ENCODE measurements at places on chromosomes 4 and X.

DNA sequence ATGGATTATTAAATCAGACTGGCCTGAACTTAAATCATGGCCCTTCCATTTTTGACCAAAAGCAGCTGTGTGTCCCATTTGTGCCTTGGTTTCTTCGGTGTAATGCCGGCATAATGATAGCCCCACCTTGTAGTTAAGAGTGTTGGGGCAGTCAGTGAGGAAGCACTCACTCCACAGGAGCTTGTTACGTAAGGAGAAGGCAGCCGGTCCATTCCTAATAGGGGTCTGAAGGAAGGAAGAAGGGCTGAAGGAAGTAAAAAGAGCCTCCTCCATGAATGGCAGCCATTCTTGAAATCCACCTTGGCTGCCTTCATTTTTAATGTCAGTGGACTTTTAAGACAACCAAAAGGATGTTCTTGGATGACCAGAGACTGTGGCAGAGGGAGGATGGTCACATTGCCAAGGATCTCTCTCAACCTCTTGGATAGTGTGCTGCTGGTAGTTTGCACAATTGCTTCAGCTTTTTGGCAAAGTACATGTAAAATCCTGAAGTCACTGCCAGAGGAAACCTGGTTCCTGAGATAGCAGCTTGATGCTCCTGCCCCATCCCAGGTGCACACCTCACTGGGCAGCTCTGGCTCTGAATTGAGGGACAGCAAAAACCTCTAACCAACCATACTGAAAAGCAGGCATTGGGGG is 113.5 kb downstream of the PTTG2 start:
- no peak for DNase-seq

GRCh38 chr4:111652236-111652635 is 493.0 kb upstream of the FAM241A start:
- DNase-seq, result no peak

DNA sequence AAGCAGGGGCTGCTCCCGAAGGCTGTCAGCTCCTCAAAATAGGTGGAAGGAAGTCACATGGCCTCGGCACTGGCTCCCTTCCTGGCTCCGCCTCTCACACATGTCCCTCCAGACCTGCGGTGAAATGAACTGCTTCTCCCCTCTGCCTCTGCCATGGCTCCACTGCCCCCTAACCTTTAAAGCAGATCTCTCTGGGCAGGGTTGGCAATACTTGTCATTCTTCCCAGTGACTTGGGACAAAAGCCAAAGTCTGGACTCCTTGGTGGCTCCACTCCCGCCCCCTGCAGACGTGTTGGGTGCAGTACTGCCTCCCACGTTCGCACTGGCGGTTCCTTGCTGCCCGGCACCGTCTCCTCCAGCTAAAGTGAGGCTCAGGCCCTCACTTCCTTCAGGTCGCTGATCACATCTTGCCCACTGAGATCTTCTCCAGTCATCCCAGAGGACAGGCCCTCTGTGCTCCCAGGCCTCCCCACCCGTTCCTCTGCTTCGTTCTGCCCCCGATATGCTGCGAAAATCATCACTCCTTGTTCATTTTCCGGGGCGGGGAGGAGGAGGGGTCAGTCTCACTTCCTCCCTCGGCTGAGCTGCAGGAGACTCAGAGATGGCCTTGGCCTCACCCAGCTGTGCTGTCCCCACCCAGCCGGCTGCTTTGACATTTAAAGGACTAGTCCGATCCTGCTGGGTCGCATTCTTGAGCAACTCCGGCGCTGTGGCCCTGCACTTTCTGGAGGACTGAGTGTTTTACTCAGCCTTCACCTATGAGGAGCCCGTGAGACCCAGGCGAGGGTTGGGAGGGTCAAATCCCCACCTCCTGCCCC is 97.4 kb downstream of the PHKA2 start:
- no peak for DNase-seq

DNA sequence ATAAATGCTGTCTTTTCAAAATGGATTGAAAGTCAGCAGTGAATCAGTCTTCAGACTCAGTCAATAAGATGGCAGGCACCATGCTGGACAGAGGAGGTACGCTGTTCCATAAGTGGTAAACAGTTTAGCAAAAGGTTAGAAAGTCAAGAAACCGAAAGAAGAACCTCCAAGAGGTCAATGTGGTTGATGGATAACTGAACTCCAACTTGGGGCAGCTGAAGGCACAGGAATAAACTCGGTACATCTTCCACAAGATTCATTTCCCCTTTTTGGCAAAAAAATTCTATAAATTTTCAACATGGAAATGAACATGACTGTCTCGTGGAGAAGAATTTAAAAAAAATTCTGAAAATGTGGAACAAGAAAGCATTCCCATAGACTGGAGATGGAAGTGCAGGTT is 18.4 kb upstream of the SEL1L3 start:
- DNase-seq, result no peak

GRCh38 chr4:47830265-47831025 is 7.4 kb downstream of the CORIN start:
- DNase-seq, result no peak

- no peak for DNase-seq
Measured at GRCh38 chr4:88381123-88381522, 2.5 kb downstream of the HERC6 start.

DNA sequence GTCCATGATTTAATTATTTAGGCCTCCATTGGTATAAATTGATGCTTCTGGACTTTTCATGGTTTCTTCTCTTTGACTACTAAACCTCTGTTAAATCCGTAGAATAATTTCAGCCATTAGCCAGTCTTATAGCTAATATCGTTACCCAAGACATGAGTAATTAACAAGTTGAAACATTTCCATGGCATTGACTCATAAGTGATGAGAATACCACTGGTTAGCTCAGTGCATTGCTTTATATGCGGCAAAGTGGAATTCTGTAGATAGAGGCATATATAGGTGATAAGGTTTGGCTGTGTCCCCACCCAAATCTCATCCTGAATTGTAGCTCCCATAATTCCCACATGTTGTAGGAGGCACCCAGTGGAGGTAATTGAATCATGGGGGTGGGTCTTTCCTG is 80.6 kb downstream of the VCX2 start:
- DNase-seq, result no peak

DNA sequence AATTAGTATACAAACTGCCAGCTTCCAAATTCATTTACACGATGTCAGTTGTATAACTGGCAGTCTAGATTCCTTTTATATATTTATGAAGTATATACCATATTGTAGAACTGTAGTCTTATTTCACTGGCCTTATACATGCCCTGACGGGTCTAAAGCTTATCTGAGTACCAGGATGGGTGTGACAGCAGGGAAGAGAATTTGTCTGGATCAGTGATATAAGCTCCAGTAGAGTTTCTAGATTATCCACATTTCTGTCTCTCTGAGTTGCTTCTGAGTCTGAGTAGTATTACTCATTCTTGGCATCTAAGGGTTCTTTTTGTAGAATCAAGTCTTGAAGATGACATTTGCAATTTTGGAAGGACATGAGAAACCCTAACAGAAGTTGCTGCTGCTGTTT is 101.3 kb downstream of the RPA4 start:
- no peak for DNase-seq

DNA sequence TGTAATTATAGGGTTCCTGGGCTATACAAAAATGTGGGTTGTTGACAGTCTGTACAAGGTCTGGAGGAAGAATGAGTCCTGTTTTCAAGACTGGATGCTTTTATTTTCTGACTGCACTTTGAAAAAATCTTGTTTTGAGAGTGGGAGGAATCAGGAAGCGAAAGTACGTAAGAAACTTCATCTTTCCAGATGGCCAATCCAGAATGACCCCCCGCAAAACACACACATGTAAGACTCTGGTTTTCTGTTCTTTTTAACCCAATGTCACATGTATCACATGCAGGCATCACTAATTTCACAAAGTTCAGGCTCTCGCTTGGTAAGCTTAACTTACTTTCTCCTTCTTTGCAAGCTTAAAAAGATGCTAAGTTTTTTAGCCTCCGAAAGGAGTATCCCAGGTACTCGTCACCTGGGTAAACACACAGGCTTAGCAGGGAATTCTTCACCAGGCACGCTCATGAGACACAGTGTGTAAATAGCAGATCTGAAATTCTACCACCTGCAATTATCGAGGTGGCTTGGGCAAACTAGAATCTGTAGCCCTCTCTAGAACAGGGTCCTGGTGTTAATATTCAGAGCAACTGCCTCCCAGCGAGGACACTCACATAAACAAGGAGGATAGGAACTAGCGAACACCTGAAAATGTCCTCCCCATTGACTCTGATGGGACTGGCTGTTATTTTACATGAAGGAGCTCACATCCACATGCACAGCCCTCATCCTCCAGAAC is 90.7 kb downstream of the NSUN7 start:
- no peak for DNase-seq

- no peak for DNase-seq
Measured at GRCh38 chr4:137029026-137029425, 503.3 kb downstream of the PCDH18 start.

DNA sequence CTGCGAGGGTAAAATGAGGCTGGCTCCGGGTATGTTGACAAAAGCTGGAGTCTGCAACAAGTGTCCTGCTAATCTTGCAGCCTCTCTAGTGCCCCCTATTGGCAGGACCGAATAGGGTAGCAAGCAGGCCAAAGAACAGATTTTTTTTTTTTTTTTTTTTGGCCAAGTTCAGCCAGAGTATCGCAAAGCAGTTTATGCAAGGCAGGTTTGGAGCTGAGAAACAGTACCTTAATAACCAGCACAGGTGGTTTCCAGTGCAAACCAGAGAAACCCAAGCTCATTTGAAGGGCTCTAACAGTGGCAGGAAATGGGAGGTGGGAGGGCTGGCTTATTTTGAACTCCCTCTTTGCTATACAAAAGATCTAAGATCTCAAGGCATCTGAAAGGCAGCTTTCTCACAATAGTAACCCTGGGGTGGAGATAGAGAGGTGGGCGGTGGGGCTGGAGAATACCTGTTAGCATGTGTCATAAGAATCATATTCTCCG is 38.2 kb upstream of the OCIAD2 start:
- DNase-seq, result no peak

DNA sequence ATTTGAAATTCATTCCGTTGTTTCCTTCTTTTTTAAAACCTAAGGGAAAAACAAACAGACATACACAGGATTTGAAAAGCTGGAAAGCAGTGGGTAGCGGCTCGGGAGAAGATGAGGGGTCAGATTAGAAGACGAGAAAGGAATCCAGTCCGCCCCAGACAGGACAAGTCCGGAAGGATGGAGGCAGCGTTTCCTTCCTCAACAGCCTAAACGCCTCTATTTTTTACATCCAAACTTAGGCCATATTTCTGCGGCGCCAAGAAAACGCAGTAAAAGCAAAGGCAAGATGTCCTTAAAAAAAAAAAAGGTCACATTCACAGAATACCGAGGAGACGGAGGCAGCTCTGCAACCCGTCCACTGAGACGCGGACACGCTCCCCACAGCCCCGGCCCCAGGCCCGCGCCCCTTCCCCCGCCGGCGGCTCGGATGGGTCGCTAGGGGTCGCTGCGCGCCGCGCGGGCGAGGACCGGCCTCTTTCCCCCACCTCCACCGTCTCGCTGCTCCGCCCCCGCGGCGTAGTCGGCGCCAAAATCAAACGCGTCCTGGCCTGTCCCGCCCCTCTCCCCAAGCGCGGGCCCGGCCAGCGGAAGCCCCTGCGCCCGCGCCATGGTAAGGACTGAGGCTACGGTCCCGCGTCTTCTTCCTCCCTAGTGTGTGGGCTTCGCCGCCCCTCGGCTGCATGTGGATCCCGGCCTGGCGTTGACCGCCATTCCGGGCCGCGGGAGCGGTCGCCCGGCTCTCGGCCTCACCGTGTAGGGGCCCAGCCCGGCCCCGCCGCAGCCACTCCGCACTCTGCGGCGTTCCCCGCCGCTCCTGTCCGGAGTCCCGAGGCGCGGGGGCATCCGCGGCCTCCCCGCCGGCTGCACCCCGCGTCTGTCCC is at the start of gene MND1:
MND1 (plus strand) TSS at position 558 of the 881 bp plus-strand sequence; CDS start at position 608, 50 bp downstream.
- peak; percentile 84 for DNase-seq

GRCh38 chrX:155334486-155335336 is at the start of gene CLIC2:
Gene CLIC2, minus strand, starts transcription at chrX:155334614. Its CDS starts 187 bp downstream, at chrX:155334427.
- no peak for DNase-seq

GRCh38 chr4:67871867-67872266 is 11.9 kb downstream of the TMPRSS11D start:
- DNase-seq, result no peak

- no peak for DNase-seq
Measured at GRCh38 chr4:7194251-7195140, 2.2 kb downstream of the SORCS2 start.

DNA sequence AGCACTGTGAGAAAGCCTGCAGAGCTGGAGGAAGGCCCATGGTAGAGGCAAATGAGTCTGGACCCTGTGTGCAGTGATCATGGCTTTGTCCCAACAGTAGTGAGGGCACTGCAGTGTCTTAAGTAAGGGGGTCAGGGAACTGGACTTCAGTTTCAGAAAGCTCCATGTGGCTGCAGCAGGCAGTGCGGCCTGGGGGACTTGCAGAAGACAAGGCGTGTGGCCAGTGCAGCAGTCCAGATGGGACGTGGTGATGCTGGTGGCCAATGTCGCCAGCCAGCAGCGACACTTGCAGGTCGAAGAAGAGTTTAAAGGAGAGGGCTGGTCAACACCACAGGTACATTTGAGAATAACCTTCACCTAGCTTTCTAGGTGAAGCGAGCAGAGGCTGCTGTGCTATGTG is 113.4 kb downstream of the ZNF827 start:
- no peak for DNase-seq

DNA sequence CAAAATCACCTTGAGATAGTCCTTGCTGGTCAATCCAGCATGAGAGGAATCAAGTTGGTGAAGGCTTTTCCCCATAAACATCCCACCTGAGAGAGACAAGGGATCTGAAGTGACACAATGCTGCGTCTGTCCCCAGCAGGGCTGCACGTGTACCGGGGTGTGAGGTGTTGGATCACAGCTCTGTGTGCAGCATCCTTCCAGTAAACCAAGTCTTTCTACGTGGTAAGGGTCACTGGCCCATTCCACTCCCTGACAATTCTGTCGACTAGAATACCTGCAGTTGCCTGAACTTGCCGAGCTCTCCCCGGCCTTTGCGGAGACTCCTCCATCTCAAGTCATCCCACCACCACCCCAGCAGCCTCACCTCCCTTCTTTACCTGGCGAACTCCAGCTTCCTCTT is 14.8 kb downstream of the HELT start:
- DNase-seq, result no peak

DNA sequence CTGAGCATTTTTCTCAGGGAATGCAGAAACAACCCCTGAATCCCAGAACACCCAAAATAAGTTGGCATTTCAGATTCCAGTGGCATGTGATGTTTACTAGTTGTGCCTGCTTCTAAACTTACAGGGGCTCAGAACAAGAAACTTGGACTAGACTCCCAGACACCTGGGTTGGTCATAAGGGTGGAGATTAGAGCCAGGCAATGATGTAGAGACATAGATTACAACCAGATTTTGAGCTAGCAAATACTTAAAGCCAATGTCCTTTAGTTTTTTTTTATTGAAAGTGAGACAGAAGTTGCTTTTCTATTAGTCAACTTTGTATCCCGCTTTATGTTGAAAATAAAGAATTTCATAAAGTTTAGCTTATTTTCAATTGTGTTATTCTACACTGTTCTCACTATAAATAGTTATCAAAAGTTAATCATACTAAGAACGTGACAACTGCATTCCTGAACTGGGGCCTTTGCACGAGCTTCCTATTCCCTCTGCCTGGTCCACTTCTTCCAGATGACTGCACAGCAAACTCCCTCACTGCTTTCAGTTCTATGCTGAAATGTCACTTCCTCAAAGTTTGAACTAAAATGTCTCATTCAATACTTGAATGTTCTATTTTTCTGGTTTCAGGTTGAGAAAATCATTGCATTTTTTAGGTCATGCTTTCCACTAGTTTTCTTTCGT is 224.7 kb upstream of the PPP1R2C start:
- DNase-seq, result no peak

GRCh38 chr4:110544594-110544993 is 68.6 kb downstream of the ENPEP start:
- DNase-seq, result no peak

- DNase-seq, result no peak
Measured at GRCh38 chr4:186644737-186645261, 78.9 kb downstream of the FAT1 start.

- DNase-seq, result no peak
Measured at GRCh38 chr4:176376032-176376614, 56.4 kb downstream of the SPCS3 start.

Data from NT2/D1 (cell line).